ENCODE measurements at places on chromosomes 4 and X.
A peak's percentile ranks its signal among the peaks of the same experiment; 100 is the strongest.

DNA sequence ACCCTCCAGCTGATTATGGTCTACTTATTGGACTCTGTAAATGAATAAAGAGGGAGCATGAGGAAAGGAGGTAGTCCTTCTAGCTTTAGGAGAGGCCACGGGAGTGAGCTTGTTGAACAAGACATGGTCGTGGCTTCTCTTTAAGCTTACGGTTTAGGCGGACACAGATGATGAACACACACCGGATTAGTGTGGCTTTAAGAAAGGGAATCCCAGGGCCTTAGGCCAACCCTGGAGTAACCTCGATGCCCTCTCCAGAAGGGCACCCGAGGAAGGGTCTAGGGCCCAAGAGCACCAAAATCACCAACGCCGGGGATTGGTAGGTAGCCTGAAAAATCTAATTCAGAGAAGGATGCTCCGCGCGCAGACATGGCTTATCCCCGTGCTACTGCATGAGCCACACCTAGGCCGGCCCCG lies 39.4 kb downstream of the ERVMER34-1 start:
- DNase-seq = no peak

- no peak for DNase-seq
Observed at GRCh38 chr4:75015627-75016026, 82.7 kb downstream of the PARM1 start.

DNA sequence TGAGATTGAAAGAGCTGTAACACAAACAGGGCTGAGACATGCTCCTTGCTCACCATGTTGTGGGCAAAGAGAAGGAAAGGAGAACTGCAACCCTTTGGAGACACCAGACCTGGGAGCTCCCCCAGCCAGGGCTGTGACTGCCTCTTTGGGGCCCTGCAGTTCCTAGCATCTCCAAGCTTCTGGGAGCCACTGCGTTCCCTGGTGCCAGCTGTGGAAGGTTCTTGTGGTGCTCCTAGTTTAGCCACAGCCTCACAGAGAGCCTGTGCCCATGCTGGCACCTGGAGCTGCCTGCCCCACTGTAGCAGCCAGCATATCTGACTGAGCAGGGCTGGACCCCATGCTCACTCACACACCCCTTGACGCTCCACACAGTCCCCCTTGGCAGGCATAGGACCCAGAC lies 141.7 kb downstream of the PDHA2 start:
- DNase-seq = no peak

- no peak for DNase-seq
Observed at GRCh38 chr4:153684971-153685371, 891 bp downstream of the TLR2 start.

GRCh38 chr4:180394312-180394711 lies 1848.9 kb upstream of the TENM3 start:
- DNase-seq = no peak

DNA sequence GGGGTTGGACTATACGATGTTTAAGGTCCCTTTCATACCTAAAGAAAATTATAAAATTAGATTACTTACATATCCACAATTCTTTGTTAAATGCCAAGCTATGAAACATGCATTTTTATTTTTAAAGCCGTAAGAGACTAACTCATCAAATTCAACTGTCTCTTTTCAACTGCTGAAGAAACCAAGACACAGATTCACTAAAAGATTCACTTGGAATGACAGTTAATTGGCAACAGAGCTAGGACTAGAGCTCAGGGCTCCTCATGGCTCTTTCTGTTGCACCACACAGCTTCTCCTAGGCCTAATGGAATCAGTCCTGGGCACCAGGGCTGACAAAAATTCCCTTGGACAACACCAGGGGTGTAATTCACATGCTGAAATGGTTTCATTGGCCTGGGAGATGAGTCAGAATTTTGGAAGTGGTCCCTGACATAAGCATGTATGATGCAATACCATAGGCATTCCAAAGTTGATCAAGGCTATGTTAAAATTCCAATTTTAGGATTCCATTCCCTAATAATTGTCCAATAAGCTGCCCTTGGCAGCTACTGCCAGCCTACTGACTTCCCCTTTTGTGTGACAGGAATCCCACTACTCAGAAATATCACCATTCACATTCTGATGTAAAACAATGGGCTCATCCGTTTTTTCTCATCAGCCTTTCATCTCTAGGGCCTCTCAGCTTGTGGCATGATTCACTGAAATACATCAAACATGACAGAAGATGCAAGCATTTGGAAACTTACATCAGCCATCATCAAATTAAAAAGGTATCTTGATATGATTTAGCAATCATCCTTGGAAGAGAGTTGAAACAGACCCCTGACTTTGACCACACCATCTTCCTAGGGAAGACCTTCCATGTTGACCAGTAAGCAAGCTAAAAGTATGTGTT lies 54.2 kb downstream of the PLAC1 start:
- DNase-seq = no peak

GRCh38 chr4:26298198-26298947 lies 22.4 kb upstream of the RBPJ start:
- DNase-seq = no peak

- no peak for DNase-seq
Observed at GRCh38 chrX:40975951-40976350, 109.3 kb upstream of the USP9X start.

- no peak for DNase-seq
Observed at GRCh38 chr4:3431446-3431993, 10.2 kb upstream of the HGFAC start.

DNA sequence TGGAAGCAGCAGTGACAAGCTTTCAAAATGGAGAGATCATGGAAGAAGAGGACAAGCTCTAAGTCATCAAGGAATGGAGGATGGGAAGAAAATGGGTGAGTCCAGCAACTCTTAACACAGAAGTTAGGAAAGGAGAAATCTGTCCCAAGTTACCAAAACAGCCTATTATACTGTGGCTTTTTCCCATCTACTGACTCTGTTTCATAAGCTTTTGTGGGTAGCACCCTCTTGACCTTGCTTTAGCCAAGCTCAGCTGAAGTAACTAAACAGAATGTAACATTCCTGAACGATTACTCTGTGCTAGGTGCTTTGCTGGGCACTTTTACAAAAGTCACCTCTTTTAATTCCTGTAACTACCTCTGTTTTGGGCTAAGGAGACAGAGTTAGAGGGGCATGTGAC lies 54.9 kb downstream of the MAP7D2 start:
- DNase-seq = no peak

DNA sequence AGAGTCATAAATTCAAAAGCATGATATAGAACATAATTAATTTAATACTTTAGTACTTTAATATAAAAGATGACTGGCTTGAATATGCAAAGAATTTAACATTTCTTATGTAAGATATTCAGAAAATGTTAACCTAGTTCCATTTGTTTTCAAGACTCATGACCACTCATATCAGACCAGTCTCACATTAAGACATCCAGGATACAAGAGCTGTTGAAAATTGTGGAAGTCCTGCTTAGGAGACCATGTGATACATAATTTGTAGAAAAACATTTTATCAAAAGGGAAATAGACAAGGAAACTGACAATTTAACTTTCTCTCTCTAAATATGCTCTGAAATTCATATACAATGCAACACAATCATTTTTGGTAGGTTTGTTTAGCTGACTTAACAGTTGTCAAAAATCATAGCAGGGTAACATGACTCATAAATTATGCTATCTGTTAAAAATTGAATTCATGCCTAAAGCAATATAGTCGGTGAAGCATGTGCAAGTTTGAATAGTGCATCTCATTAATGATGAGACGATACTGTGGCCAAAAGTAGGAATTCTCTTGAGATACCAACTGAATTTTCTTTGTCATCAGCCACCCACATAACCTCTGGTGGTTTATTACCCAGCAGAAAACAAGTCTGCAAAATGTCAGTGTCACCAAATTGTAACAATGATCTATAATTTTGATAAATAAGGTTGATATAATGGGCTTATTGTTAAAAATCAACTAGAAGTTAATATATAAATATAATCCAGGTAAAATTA lies 211.4 kb downstream of the GASK1B start:
- no peak for DNase-seq

DNA sequence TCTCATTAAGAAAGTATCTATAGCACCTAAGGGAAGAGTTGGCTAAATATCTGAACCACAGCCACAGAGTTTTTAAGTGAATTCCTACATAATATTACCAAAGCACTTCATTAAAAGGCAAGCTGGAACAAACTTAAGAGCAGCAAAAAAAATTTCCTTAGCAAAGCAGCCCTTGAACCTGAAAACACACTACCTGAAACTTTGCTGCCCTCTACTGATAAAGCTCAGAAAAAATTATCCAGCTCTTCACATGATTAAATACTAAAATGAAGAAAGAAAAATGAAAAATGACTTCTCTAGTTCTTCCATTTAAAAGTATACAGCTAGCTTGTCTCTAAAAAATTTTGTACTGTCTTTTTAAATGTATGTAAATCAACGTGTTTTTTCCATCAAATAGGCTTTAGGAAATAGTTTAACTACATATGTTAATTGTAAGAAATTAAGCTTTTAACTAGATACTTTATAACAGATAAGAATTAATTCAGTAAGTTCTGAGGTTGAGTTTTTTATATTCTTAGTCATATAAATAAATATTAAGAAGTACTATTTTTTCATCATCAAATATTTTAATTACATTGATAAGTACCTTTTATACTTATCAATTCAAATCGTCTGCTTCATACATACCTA lies 156.1 kb downstream of the STPG2 start:
- DNase-seq = peak; percentile 49

GRCh38 chr4:147362938-147363337 lies 118.0 kb upstream of the EDNRA start:
- DNase-seq = no peak

DNA sequence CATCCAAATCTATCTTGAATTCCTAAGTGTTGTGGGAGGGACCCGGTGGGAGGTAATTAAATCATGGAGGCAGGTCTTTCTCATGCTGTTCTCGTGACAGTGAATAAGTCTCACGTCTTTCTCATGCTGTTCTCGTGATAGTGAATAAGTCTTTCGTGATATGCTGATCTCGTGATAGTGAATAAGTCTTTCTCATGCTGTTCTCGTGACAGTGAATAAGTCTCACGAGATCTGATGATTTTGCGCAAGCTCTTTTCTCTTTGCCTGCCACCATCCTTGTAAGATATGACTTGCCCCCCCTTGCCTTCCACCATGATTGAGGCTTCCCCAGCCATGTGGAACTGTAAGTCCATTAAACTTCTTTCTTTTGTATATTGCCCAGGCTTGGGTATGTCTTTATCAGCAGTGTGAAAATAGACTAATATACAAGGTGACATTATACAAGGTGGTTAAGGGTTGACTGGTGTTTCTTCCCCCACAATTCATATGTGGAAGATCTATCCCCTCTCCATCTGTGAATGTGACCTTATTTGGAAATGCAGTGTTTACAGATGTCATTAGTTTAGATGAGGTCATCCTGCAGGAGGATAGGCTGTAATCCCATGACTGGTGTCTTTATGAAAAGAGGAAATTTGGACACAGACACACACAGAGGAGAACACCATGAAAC lies 27.6 kb downstream of the ARSD start:
- no peak for DNase-seq

DNA sequence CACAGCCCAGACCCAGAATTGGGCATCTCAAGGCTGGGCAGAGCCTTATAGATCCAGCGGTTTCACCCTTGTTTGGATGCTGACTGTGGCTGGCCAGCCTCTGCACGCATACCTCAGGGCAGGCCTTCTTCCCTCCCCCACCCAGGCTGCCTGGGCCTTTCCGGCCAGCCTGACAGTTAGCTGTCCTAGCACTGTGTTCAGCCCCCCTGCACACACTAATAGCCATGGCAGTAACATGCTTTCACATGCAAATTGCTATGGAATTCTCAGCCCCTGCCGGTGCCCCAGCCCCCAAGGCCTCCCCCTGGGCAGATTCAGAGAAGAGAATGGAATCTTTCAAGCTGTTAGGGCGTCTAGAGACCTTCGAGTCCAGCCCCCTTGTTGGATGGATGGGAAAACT lies 17.7 kb downstream of the EFNB1 start:
- no peak for DNase-seq

DNA sequence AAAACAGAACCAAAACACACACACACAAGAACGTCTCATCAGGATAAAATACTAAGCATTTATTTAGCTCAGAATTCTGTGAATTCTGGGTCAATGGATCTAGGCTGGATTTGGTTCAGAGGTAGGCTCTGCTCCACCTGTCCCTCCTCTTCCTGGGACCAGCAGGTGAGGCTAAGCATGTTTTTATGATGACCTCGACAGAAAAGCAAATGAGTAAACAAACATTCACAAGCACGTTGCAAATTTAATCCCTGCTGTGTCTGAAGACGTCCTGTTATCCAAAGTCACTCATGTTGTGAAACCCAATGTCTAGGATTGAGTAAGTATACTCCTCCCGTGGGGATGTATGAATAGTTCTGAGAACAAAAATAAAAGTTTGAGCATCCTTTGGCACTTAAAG lies 371.4 kb upstream of the TECRL start:
- no peak for DNase-seq

DNA sequence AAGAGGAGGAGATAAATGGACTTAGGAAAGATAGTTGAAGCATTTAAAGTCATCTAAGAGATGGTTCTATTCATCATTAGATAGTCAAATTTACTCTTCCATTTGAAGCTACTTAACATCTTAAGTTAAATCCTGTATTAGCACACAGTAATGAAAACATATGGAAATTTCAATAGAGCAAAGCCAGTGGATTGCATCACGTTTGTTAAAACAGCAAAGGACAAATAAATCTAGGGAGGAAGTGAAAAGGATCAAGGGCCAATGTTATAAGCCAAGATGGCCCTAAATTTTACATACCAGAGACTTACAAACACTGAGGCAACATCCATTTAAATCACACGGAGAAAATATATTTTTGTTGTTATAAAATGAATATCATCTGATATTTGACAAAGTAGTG lies 602.8 kb downstream of the INPP4B start:
- DNase-seq = no peak

DNA sequence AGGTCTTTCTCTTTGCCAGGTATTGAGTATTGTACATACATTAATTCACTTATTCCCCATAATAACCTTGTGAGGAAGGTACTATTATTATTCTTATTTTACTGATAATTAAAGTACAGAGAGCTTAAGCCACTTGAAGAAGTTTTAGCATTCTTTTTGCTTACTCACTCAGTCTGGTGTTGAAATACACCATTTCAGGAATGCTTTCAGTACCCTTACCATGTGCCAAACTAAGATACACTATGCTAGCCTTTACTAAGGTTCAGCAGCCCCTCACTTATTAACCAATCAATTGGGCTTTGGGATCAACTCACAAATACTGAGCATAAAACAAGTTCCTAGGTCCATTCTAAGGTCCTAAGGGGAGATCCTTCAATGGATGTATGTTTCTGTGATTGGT lies 179.0 kb upstream of the FGF13 start:
- no peak for DNase-seq

DNA sequence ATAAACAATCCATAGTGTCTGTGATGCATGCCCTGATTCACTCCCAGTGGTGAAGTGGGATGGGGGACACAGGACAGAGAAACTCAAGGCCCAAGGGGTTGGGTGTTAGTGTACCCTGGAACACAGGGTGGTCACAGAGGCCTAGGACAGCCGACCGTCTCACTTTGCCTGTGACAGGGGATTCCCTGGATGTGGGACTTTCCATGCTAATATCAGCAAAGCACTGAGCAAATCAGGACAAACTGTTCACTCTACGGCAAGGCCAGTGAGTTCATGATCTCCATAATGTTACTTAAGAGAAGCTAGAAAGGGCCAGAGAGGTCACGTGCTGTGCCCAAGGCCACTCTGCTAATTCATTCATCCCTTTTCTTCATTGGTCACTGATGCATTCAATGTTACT lies 158.7 kb upstream of the RBPJ start:
- no peak for DNase-seq

All from NB4 (cell line).